ENCODE measurements at places on chromosomes 11 and 22.
A peak's percentile ranks its signal among the peaks of the same experiment; 100 is the strongest.

GRCh38 chr11:121534131-121535093, 81.6 kb upstream of the SORL1-AS1 start:
- peak; percentile 28 for DNase-seq

DNA sequence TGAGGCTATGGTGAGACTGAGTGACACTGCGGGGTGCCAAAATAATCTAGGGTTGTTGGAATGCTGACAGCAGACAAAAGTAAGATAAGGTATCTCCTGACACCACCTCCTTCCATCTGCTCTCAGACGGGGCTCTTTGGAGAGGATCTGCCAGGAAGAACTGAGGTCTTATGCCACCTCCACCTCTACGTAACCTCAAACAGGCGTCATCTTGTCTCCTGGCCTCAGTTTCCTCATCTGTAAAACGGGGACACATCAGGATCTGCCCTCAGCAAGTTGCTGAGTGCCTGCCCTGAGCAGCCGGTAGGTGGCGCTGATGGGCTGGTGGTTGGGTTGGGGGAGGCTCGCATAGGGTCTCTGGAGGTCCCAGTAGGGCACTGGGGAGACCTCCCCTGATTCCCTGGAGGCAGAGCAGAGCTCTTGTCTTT, 1.7 kb upstream of the MYEOV start:
- DNase-seq: peak; percentile 45

DNA sequence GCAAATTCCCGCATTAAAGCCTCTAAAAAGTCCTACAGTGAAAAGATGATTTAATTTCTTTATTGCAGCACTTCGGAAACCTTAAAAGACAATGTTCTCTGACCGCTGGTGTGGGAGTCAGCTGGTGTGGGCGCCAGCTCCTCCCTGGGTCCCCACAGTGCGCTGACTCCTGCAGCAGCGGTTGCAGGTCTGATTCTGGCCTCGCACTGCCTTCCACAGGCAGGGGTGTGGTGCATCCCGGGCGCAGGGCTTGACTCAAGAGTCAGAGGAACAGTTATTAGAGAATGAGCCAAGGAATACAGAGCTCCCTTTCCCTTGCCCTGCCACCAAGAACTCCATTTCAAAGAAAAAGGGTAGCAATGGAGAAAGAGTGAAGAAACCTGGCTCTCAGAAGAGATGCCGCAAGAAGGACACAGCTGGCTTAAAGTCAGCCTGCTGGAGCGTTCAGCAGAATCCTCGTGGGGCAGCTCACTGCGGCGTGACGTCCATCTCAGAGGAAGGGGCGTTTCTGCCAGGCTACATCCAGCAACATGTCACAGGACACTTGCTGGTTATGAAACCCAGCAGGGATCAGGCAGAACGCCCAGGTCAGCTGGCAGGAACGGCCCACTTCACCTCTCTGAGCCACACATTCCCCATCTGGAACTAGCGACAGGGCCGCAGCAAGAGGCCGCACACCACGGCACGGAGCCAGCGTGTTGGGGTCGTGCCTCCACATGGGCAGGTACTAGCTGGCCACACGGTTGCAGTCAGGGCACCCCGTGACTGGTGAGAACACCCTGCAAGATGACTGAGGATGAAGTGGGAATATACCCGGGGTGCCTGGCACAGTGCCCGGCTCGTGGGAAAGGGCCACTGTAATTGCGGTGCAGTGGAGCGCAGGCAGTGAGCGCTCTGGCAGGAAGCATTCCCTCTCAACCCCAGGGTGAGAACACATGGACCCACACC, 18.1 kb upstream of the EFCAB6 start:
- no peak for DNase-seq

- peak; percentile 21 for DNase-seq
These were observed 9.3 kb downstream of the PATE4 start for GRCh38 chr11:125842321-125842948.

DNA sequence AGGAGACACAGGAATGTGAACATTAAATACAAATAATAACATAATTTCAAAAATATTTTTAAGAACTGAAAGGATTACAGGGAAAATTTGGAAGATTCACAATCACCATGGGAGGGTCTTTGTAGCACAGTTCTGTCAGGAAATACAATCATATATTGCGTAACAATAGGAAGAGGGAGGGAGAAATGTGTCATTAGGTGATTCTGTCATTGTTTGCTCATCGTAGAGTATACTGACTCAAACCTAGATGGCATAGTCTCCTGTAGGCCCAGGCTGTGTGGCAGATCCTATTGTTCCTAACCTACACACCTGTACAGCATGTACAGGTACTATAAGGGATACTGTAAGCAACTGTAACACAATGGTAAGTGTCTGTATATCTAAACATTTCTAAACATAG, 330.4 kb downstream of the BRD1 start:
- DNase-seq: peak; percentile 48

DNA sequence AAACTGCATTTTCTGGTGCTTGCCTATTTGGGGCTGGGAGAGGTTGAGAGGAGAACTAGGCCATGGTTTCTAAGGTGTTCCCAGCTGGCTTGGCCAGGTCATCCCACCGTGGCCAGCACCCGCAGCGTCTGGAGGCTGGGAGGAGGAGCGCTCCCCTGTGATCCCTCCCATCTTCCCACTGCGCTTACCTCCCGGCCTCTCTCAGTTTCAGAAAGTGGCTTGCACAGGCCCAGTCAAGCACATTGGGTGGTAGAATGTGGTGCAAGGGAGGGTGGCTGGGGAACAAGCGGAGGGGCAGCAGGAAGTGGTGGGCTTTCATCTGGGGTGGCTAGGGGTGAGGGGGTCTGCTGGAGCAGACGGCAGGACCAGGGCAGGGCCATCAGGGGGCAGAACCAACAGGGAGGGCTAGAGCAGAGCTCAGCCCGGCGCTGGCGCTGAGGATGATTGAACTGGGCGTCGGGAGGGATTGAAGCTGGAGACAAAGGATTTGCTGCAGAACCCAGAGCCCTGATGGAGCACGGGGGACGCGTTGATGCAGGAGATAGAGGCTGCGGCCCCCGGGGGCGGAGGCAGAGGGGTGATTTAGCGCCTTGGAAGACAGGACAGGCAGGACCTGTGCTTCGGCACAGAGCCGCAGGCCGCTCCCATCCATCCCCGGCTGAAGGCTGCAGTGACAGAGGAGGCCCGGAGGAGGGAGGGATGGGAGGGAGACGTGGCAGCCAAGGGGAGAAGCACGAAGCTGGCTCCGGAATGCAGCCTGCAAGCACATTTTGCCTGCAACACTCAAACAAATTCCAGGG, 76.0 kb downstream of the TRIM29 start:
- DNase-seq: no peak

DNA sequence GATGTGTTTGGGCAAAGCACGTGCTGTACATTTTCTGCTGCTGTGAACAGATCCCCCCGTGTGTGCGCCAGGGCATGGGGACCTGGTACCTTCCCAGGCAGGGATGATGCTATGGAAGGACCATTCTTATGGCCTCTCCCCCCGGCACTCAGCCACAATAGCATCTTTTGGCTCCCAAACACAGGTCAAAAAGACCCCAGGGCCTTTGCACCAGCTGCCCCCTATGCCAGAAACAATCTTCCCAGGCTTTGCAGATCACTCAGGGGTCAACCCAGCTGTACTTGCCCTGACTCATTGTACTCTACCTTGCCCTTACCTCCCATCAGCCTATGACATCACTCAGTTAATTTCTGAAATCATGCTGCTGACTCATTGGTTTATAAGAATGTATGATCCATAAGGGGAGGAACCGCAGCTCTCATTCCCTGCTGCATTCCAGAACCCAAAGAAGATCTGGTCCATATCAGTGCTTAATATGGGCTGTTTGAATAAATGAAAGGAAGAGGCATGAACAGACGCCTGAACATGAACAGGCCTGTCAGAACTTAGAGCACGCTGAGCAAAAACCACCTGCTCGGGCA, 100.7 kb downstream of the CELSR1 start:
- no peak for DNase-seq

DNA sequence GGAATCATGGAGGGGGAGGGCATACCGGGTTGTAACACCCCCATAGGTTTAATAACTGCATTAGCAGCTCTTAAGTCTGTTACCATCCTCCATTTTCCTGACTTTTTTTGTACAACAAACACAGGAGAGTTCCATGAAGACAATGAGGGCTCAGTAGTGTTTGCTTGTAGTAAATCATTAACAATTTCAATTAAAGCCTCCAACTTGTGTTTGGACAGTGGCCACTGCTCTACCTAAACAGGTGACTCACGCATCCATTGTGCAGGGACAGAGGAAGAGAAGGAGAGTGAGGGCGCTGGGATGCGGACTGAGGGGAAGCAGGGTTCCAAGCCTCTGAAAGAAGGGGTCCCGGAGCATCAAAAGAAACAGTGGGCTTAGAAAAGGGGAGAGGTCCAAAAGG, 21.3 kb upstream of the MTNR1B start:
- DNase-seq: no peak

GRCh38 chr11:69467646-69468045, 13.8 kb upstream of the LINC01488 start:
- DNase-seq: no peak

DNA sequence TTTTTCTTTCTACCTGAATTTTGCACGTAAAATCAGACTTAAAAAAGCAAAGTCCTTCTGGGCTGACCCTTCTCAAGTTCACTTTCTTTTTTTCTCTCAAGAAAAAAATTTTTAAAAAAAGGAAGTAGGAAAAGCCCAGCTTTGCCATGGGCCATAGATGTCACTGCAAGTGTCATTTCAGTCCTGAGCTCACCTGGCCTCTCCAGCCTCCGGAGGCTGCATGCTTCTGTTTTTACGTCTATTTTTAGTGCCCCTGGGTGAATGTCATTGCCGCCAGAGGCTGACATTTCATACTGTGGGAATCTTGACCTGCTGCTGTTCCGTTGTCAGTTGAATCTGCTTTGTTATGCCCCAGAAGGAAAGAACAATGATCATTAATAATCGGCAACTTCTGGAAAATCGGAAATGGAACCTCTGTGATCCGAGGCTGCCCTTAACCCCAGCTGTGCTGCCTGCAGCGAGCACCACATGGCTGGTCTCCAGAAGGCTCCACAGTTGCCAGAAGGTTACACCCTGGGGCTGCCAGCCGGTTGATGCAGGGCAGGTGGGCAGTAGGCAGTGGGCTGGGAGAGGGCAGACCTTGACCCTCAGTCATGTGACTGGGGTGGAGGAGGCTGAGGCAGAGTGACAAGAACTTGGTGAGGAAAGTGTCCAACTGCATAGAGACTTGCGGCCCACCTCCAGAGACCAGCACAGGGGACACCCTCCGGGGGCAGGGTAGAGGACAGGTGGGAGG, 16.7 kb upstream of the MYEOV start:
- DNase-seq: peak; percentile 43

GRCh38 chr22:45263463-45264269, 21.1 kb upstream of the UPK3A start:
- DNase-seq: peak; percentile 85

DNA sequence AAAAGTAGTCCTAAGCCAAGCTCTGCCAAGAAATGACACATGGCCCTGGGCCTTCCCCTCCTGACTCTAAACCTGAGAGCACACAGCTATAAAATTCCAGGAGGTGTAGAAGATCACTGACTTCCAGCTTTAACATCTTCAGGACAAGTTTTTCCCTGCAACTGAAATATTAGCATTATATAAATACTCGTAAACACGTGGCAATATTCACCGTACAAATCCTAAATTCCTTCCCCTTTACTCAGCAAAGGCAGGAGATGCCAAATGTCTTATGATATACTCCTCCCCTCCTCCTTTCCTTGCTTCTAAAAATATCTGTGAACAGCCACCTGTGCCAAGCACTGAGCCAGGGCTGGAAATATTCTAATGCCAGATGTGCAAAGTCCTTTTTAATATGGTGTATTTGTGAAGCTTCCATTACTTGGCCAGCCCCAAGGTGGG, 194.0 kb downstream of the LARGE1 start:
- no peak for DNase-seq

DNA sequence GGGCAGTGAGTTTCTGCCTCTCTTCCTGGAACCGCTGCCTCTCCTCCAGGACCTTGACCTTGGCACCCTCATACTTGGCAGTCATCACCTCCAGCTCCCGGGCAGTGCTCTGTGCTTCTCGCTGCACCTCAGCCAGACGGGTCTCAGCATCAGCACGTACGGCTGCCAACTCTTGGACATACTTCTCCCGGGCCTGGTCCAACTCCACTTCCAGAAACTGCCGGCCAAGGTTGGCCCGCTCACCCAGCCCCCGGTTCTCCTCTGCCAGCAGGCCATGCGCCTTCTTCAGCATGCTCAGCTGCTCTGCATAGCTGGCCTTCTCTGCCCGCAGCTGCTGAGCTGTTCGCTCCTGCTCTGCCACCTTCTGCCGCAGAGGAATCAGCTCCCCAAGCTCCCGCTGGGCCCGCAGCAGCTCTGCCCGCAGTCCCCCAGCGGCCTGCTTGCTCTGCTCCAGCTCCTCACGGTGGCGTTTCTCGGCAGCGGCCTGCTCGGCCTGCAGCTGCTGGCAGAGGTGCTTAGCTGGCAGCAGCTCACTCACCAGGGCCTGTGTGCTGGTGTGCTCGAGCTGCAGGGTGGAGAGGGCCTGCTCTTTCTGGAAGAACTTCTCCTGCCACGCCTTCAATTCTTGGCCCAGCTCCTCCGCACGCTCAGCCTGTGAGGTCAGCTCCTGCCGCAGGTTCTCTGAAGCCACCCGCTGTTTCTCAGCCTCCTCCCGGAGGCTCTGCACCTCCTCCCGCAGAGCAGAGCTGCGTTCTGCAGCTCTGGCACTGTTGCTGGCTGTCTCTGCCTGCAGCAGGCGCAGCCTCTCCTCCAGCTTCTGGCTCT, 14.4 kb downstream of the IL18BP start:
- DNase-seq: no peak

GRCh38 chr11:46942172-46942571, 5.6 kb downstream of the CSTPP1 start:
- no peak for DNase-seq

DNA sequence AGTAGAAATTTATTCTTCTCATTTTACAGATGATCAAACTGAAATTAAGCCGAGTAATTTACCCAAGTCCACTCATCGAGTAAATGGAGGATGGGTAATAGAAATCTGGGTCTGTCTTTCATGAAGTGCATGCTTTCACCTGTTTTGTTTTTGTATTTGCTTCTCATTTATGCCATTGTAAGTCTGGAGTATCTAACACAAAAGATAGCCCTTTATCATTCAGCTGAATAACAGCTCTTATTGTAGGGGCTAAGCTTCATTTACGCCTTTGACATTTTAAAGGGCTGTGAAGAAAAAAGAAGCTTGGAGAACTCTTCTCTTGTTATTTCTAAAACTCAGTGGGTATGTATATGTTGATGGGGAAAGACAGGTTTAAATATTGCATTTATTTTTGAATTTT, 1196.2 kb upstream of the TENM4 start:
- DNase-seq: no peak

DNA sequence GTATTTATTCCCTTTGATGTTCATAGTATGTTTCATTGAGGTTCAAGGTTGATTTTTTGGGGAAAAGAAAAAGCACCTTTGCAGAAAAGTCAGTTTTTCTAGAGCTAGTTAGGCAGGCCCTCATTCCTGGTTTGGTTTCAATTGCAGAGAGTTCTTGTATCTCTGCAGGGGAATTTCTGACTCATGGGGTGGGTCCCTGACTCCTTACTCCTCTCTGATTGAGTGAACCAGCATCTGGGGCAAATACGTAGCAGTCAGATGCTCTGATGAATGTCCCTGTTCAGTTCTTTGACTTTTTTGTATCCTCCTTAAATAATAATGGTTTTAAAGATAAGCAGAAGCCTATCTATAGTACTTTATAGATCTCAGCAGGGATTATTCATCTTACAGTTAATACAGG, 7.7 kb upstream of the NCR3LG1 start:
- peak; percentile 27 for DNase-seq

- no peak for DNase-seq
These were observed 552.1 kb upstream of the CHORDC1 start for GRCh38 chr11:90774727-90775566.

Data from suppressor macrophage treated with lipopolysaccharide for 1 hour (primary cell).